ENCODE measurements at places on chromosomes 3 and 15.

DNA sequence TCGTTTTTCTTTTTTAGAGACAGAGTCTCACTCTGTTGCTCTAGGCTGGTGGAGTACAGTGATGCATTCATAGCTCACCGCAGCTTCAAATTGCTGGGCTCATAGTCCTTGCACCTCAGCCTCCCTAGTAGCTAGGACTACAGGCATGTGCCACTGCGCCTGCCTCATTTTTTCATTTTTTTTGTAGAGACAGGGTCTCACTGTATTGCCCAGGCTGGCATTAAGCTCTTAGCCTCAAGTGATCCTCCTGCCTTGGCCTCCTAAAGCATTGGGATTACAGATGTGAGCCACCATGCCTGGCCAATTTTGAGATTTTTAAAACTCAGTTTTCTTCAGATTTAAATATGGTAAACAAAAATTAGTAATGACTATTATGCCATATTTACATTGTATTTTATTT, 29.0 kb downstream of the SKIL start:
- no peak for DNase-seq

GRCh38 chr3:71478568-71478967, 105.0 kb downstream of the FOXP1 start:
- no peak for DNase-seq

DNA sequence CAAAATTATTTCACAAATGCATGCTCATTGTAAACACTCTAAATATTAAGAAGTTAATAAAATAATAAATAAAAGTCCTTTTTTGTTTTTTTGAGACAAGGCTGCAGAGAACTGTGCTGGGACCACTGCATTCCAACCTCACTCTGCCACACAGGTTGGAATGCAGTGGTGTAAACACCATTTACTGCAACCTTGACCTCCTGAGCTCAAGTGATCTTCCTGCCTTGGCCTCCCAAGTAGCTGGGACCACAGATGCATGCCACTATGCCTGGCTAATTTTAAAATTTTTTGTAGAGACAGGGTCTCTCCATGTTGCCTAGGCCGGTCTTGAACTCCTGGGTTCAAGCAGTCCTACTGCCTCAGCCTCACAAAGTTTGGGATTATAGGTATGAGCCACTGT, 578.4 kb downstream of the ZIC1 start:
- DNase-seq: no peak

GRCh38 chr3:107943786-107944523, 146.9 kb downstream of the CD47 start:
- no peak for DNase-seq

DNA sequence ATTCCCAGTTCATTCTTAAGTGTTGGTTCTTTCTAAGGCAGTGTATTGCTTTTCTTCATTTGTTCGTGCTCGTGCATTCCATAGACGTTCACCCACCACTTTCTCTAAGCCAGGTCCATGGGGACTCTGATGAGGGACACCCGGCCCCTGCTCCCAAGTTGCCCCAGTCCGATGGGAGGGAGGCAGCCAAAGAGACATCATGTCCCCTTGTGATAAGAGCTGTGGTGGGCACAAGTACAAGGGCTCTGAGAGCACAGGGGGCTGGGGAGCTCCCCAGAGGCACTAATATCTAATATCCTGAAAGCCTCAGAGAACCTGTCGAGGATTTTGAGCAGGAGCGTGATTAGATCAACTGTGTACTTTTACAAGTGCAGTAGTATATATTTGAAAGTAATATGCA, 6.3 kb downstream of the SPSB4 start:
- DNase-seq: no peak

DNA sequence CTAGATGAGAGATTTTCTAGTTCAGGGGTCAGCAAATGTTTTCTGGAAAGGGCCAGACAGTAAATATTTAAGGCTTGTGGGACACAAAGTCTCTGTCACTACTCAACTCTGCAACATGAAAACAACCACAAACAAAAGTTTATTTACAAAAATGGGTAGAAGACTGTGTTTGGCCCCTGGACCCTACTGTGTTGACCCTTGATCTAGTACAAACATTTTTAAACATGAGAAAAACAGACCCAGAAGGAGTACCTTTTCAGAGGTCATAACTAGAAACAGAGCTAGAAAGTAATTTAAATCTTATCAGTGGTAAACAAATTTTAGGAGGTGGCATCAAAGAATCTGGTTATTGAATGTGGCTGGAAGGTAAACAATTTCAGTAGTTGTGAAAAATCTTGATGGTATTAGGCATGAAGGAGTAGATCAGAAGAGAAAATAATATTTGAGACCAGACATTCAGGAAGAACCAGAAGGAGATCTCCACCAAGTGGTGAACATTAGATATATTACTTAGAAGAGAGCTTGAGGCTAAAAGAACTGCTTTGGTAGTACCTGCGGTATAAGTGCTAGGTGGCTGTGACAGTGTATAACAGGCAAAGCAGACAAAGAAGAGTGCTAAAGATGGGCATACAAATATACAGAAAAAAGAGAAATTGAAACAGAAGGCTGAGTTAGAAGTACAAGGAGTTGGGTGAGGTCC, 101.7 kb downstream of the NR1I2 start:
- no peak for DNase-seq

DNA sequence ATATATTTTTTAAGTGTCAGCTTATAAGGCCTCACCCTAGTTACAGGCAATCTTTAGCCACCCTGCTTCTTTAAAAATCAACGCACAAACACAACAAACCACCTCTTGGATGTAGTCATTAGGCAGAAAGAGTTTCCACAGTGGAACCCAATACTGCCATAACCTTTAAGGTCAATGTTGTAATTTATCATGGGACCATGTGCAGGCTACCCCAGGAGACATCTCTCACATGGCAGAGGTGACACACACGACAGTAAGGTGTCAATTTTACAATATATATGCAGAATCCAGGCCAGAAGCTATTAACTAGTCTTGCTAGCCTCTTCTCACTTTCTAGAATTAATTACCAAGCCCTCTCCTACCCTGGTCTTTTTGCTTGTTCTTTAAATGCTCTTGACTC, 336.5 kb downstream of the MAGI1 start:
- no peak for DNase-seq

- no peak for DNase-seq
Measured at GRCh38 chr3:37856381-37856780, 5.3 kb upstream of the CTDSPL start.

DNA sequence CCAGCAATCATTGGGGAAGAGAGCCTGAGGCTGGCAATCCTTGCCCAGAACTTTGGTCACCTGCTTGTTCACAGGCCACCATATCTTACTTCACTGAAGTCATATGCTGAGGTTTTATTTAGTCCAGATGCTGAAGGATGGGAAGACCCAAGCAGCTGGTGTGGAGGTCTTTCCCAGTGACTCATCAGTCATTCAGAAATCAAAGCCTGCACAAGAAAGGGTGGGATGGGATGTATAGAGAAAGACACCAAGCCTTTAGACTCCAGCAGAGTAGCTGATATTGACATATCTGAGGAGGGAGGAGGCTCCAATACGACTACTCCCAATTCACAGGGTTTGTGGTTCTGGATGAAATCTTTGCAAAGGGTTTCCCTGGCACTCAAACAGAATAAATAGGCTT, 13.0 kb upstream of the PHLDB2 start:
- DNase-seq: no peak

GRCh38 chr3:10353661-10354360, 32.9 kb upstream of the SEC13 start:
- DNase-seq: no peak

DNA sequence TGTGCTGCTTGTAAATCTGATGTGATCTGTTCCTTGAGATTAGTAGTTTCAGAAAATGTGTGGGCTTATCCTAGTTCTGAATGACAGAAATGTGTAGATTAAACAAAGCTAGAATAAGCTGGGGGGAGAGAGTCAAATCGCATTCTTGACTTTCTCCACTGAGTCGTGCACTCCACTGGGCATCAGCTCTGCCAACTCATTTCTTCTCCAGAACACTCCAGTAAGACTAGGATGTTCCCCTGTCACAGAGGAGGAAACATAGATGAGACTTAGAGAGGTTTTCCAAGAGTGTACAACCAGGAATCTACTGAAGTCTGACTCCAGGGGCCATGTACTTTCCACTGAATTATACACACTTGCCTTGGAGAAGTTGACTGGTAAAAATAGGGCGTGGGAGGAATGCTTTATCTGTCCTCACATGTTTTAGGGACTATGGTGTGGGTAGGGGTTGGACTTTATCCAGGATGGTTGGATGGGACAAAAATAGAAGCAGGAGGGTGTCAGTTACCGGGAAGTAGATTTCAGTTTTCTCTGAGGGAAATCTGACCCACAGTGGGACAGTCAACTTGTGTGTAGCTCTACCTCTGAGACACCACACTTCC, 298.2 kb downstream of the UBE2E2 start:
- no peak for DNase-seq

DNA sequence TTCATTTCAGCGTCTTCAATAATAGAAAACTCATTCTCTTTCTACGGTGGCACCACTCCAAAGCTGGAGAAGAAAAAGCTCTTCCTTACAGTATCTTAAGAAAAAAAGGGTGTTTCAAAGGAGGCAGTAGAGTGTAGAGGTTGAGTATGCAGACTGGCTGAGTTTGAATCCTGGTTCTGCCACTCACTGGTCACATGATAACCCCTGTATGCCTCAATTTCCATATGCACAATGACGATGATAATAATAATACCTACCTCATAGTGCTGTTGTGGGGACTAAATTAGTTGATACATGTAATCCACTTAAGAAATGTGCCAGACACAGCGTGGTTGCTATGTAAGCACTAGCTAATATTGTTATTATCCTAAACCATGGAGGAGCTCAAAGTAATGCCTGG, 4.5 kb downstream of the ANP32A start:
- no peak for DNase-seq

DNA sequence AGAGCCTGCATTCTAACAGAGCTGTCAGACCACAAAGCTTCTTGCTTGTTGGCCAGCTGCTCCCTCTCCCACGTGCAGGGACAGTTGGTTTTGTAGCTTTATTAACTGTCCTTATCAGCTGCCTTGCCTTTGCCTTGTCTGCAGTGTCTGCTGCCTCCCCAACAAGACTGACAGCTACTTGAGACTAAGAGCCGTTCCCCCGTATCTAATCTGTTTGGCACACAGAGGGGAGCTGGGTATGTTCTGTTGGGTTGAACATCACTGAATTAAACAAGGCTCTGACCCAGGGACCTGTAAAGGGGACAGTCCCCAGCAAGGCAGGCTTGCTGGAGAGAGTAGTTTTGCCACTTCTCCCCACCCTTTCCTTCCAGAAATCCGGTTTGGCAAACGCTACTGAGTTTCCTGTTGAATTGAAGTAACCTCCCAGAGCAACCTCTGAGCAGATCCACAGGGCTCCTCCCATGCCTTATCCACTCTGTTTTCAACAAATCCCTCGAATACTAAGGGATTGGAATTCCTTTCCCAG, 116.1 kb downstream of the ANP32A start:
- no peak for DNase-seq

- no peak for DNase-seq
Measured at GRCh38 chr15:80831192-80831591, 52.0 kb downstream of the CEMIP start.

DNA sequence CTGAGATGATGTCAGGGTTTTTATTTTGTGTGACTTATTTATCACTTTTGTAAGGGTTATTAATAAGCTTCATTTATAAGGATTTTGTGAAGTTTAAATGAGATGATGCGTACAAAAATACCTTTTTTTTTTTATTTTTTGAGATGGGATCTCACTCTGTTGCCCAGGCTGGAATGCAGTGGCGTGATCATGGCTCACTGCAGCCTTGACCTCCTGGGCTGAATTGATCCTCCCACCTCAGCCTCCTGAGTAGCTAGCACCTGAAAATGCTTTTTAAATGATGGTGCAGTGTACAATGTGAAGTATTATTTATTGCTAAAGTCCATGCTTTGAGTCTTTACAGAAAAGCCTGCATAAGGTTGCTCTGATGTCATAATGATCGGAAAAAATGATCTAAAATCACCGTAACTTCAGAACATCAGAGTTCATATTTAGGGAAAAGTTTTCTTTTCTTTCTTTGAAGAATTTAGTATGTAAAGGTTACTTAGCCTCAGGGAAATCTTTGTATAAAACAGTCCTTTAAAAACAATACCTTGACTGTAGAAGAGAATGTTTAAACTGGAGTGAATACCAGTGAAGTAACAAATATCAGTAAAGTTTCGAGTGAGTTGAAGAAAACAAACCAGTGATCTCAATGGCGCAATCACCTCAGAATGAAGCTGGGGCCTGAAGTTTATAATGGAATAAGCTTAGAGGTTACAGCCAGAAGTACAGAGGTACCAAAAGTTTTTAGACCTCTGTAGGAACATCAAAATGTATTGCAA, 29.7 kb downstream of the TCF12 start:
- no peak for DNase-seq

DNA sequence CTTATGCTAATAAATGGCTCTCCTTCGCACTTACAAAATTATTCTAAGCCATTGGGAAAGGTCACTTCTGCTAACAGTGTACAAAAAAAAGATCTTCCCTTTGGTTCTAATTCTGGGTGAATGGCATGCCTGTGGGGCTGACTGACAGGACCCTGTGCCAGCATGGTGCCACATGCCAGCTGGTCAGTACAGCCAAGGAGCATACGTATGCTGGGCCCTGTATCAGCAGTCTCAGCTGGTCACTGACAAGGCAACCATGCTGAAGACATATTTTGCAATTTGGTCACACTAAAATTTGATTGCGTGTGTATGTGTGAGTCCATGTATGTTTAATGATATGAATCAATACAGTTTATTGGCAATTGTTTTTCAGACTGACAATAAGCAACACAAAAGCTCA, 246.1 kb downstream of the TBL1XR1 start:
- DNase-seq: no peak

DNA sequence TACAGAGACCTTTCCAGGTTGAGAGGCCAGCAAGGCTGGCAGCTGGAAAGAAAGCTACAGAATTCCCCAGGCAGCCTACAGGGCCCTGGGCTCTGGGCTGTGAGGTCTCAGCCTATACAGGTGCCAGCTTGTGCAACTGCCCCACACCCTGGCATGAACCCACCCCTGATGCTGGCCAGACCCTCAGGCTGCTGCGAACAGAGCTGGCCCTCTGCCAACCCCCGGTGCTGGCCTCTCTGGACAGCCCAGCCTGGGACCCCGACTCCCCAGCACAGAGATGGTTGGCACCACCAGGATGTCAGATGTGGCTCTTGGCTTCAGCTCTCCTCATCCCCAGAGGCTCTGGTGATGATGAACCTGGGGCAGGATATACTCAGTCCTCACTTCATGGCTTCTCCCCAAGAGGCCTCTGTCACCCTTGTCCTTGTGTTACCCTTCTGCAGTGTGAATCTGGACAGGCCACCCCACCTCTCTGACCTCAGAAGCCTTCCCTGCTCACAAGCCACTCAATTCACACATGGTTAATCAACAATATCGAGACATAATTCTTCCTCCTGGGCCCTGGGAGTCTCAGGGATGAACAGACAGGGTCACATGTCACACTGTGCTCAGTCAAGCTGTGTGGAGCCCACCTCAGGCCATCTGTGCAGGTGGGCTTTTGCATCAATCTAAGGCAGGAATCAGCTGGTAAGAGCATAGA, 11.0 kb upstream of the BFSP2 start:
- DNase-seq: no peak

Data from AG04449 (cell line).